Stimulated activated naive CD4-positive, alpha-beta T cell (primary cell): ENCODE measurements at places on chromosomes 4 and X.

- no peak for DNase-seq
These were observed 50.8 kb downstream of the CBLL2 start for GRCh38 chrX:22323541-22323940.

- no peak for DNase-seq
These were observed 226.7 kb upstream of the PRKX start for GRCh38 chrX:3940000-3940610.

GRCh38 chr4:111136438-111136837, 513.6 kb upstream of the PITX2 start:
- no peak for DNase-seq

GRCh38 chr4:145843148-145843547, 95.5 kb downstream of the ZNF827 start:
- DNase-seq = no peak

- DNase-seq = no peak
These were observed 74.7 kb upstream of the GPM6B start for GRCh38 chrX:13891377-13892140.

GRCh38 chr4:5409972-5410618, 298.3 kb downstream of the EVC2 start:
- no peak for DNase-seq

DNA sequence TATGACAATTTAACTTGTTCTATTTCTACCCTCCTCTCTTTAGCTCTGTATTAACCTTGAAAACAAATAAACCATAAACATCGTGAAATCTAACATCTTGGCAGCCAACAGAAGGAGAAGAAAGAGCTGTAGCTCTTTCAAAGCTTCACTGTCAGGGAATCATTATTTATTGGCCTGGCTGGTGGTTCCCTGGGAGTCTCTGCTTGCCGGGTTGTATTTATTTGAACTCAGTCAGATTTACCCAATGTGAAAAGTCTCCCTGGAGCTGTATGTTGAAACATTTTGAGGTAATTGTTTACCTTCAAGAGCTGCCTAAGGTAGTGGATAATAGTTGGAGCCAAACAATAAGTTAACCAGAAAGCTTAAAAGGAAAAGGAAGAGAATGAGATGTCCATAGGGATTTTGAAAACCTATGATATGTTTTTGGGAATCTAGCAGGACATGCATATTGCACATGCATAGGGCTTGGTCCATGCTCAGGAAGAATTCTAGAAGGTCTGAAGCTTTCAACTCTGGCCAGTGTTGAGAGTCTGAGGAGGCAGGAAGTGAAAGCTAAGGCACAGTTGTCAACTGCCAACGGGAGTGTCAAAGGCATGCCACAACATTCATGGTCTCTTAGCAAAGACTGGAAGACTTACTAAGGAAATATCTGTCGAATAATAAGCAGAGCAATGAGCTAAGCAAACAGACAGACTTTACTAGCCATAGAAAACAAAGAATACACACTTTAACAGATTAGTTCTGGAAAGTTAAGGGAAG, 621.6 kb downstream of the PCDH7 start:
- DNase-seq = no peak

GRCh38 chrX:81959964-81960363, 758.1 kb downstream of the SH3BGRL start:
- DNase-seq = no peak

GRCh38 chr4:31657859-31658570, 937.8 kb downstream of the PCDH7 start:
- no peak for DNase-seq

DNA sequence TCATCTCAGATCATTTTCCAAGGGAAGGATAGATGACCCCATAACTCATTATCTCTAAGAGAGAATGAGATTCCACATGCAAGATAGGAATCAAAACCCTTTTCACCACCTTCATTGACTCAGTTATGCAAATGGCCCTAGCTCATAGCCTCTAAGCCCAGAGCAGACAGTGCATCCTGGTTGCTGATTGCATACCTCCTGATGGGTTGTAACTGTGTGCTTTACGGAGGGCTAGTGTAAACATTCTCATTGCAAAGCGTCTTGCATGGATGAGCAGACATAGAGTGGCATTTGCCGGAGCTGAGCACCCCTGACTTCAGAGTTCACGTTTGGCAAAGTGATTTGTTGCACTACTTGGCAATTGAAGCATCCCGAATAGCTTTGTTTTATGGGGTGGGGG, 151.0 kb downstream of the VCX3A start:
- DNase-seq = no peak

GRCh38 chr4:128684016-128684415, 125.5 kb upstream of the JADE1 start:
- DNase-seq = no peak

DNA sequence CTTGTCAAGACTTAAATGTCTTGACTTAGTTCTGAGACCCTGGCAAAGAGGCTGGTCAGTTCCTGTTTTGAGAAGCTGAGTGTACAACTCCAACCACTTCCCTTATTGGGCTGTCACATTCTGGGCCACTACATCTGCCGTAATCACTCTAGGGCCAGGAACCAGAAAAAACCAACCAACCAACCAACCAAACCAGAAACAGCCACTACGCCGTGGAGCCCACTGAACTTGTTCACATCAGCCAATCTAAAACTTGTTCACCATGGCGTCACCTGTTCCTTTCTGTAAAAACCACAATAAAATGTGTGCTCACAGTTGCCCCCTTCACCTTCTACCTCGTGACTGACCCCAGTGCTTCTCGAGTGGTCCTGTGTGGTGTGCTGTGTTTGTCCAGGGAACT, 107.3 kb downstream of the JADE1 start:
- DNase-seq = no peak

DNA sequence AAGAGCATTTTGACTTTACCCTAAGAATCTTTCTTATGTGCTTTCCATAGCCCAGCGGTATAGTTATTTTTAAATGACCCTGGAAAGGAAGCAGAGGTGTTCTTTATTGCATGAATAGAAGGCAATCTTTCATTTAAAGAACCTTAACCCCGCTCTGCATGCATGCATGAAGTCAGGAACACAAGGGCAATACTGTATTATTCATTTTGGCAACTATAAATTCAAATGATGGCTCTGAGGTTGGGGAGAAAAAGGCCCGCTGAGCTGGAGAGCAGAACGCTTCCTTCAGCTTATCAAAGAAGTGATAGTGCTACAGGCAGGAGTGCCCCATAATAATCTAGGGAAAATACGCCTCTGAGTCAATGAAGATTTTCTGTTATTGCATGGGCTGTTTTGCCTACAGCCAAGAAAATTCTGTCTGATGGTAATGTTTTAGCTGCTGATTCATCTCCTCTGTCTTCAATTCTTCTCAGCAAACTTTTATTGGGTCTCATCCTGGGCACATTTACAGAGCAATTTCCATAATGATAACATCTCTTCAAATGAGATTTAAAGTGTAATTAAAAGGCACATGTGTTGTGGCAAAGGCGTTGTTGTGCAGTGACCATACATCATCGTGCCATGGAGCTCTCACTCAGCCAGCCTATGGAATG, 452.2 kb upstream of the FTHL17 start:
- no peak for DNase-seq

DNA sequence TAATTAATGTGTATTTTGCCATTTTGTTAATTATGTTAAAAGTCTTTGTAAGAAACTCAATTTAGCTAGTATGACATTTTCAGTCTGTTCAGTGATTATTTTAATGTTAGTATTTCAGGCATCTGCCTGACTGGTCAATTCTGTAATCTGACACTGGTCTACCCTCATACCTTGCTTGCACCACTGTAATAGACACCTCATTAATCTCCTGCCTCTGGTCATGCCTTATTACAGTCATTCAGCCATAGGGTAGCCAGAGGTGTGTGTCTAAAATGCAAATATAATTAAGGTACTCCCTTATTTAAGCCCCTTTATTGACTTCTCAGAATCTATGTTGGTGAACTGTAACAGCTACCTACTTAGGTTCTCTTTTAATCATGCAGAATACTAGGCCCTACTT, 861.1 kb upstream of the IGFBP7 start:
- no peak for DNase-seq

- DNase-seq = no peak
These were observed 62.4 kb downstream of the NPFFR2 start for GRCh38 chr4:72094059-72094797.

DNA sequence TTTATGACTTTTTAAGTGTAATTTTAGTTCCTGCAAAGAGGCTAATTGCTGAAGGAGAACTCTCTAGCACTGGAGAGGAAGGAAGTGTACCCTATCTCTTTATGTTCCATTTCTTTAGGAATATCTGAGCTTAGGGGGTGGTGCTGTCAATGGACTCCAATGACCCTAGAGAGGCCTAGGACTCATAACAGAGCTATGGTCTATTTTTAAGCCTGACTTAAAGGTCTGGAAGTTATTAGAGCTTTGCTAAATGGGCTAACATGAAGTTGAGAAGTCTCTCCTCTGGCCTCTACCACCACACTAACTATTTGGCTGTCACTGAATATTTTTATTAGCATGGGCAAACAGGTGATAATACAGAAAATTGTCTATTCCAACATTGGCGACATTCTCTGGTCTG, 152.2 kb downstream of the SPATA18 start:
- no peak for DNase-seq

DNA sequence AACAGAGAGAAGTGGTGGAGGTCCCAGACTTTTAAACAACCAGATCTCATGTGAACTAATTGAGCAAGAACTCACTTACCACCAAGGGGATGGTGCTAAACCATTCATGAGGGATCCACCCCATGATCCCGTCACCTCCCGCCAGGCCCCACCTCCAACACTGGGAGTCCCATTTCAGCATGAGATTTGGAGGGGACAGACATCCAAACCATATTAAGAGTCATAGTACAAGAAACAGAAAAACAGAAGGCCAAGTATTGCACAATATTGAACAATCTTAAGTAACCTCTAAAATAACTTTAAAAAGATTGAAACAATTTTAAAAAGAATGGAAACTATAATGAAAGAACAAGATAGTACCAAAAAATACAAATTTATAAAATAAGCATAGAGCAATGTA, 110.0 kb downstream of the CBR4 start:
- no peak for DNase-seq

GRCh38 chr4:10348241-10348640, 109.0 kb downstream of the ZNF518B start:
- DNase-seq = no peak

GRCh38 chr4:18531731-18532130, 510.2 kb upstream of the LCORL start:
- no peak for DNase-seq

DNA sequence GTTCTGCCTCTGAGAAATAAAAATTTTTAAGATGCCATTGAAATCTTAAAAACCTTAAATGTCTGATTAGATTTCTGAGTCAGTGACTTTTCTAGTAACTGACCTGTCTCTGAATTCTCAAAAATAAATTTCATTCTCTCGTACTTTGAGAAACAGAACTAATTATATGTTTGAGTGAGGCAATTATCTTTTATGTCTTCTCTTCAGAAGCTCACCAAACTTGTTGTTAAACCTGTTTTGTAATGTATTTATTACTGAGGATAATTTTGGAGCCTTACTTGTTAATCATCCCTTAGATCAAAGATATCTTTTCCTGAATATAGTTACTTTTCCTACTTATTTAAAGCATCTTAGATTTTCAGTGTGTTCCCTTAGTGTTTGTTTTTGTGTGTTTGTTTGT, 64.5 kb upstream of the MMAA start:
- no peak for DNase-seq

GRCh38 chr4:127400731-127401346, 231.9 kb upstream of the INTU start:
- DNase-seq = no peak

DNA sequence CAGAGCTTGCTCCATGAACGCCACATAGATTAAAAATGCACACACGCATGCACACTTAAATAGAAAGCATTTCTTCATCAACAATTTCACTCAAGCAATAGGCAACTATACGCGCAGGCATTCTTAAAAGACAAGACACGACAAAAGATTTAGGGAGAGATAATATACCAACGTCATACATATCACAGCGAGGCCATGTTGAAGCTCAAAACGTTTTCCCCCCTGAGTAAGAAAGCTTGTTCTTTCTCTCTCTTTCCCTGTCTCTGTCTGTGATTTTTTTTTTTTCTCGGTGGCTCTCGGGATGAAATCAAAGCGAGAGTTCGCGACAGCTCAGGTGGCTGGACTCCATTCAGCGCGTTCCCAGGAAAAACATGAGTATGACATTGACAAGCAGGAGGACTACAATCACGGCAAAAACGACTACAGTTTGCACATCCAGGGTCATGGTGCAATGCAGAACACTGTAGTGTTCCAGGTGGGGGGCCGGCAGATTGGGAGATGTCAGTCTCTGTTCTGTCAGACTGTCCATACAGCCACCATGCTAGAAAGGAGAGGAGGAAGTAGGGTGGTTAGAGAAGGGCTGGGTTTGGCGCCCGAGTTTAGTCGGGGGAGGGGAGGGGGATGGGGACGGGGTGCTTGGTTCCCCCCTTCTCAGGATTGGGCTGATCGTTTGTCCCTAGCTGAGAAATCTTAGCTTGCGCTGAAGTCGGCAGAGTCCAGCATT, 30.7 kb downstream of the ARHGEF9 start:
- peak; percentile 69 for DNase-seq

DNA sequence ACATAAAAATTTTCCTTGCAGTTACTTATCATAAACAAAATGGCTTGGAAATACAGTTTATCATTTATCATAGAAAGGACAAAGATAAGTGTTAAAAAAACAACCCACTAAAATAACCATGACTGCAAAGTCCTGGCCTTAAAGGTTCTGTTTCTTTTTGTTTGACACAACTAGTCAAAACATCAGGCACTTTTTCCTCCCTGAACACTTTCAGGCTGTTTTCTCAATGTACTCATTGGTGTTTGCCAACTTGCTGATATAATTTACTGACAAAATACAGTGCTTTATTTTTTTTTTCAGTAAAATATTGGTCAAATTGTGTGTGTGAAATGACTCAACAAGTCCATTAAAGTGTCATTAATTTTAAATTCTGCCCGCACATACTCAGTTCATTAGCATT, 156.6 kb downstream of the ADGRL3 start:
- no peak for DNase-seq

GRCh38 chrX:29376584-29376983, 789.3 kb downstream of the IL1RAPL1 start:
- DNase-seq = no peak

- DNase-seq = no peak
These were observed 93.3 kb downstream of the SPATA18 start for GRCh38 chr4:52144372-52144771.

GRCh38 chr4:18100657-18101056, 79.1 kb upstream of the LCORL start:
- no peak for DNase-seq

DNA sequence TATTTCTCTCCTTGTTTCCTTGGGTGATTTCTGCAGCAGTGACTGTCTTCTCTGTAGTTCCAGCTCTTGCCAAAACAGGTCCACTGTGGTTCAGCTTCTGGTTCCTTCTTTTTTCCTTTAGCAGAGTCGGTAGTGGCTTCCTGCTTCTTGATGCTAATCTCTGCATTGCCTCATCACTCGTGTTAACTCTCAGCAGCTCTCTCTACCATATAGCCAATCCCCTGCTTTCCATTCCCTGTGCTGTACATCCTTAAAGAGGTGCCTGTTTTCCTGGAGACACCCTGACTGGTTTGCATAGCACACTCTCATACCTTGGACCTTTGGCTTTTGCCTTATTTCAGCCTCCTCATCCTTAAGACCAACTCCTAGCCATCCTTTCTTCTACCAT, 191.2 kb upstream of the LNX1 start:
- DNase-seq = no peak

- DNase-seq = no peak
These were observed 164.1 kb downstream of the RASL11B start for GRCh38 chr4:53026233-53026632.

GRCh38 chr4:113977526-113977855, 2.0 kb downstream of the ARSJ start:
- DNase-seq = no peak
